Activated naive CD4-positive, alpha-beta T cell treated with Interleukin-2 at 50 U/mL for 16 hours (primary cell): ENCODE measurements at places on chromosomes 4 and X.

GRCh38 chr4:184384056-184384809, 90.1 kb downstream of the IRF2 start:
- DNase-seq, result no peak

- DNase-seq, result no peak
Measured at GRCh38 chrX:13463608-13464007, 105.8 kb upstream of the EGFL6 start.

DNA sequence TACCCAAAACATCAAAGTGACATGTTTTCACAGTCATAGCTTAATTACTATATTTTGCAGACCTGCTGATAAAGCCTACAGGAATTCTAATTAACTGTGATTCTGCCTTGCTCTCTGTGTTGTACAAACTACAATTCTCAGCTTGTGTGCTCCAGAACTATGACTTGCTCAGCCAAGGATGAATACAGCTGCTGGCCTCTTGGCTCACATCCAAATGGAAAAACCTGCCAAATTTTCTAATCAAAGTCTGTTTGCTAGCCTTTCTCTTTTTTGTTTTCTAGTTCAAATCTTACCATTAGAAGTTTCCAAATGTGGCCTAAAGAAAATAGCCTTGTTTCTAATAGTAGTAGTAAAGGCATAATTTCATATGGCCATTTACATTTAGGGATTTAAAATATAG, 1176.8 kb downstream of the FAM133A start:
- no peak for DNase-seq

- DNase-seq, result no peak
Measured at GRCh38 chr4:118921786-118922185, 33.1 kb downstream of the SYNPO2 start.

DNA sequence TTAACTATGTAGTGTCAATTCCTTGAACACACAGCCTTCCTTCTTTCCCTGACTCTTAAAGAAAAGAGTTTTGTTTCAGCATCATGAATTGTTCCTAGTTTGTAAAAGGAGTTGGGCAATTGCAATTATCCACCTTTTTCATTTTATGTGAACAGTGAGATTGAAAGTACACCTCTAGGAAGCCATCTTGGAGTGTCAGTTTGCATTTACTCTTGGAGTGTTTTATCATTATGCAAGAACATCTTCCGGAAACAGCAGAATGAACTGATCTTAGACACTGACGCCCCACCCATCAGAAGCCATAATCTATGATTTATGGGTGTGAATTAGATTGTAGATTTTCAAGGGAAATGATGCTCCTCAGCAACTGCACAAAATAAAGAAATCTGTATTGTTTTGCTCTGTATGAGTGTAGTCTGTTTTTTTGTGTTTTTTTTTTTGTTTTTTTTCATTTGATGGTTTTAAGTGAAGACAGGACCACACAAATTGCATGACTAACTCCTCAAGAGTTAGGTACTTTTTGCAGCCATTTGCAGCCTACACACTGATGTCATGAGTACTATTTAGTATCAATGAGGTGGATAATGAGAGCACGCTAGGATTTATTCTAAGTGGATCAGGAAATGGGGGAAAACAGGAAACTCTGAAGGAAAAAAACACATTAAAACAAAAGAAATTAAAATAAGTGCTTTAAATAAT, 19.5 kb upstream of the FGF2 start:
- DNase-seq, result no peak

- no peak for DNase-seq
Measured at GRCh38 chrX:42992199-42992943, 214.4 kb upstream of the PPP1R2C start.

GRCh38 chr4:186485561-186486062, 69.8 kb downstream of the MTNR1A start:
- no peak for DNase-seq

GRCh38 chr4:164536814-164537213, 217.1 kb upstream of the SMIM31 start:
- no peak for DNase-seq

DNA sequence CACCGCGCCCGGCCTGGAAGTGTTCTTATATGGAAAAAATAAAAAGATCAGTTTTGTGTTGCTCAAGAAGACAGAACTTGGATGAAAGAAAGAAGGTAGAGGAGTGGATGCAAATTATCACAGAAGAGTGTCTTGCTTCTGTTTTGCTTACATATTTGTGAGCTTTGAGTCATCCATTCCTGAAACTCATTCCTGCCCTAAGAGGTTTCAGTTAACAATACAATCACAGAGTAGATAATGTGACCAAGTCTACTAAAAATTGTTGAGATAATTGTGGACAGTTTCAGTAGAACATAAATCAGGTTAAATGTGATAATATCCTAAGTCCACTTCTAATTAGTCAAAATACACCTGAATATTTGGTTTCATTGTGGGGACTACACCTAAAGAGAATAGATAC, 26.4 kb upstream of the LRCH2 start:
- DNase-seq, result no peak

DNA sequence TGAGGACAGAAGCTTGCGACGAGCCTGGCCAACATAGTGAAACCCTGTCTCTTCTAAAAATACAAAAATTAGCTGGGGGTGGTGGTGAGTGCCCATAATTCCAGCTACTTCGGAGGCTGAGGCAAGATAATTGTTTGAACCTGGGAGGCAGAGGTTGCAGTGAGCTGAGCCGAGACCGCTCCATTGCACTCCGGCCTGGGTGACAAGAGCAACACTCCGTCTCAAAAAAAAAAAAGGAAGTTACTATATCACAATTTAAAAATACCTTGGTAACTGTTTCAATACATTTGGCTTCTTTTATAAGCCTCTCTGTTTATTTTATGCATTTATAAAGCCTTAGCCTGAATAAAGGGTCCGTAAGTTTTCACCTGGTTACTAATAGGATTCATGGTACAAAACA, 46.6 kb upstream of the CHRNA9 start:
- no peak for DNase-seq

- peak; percentile 71 for DNase-seq
Measured at GRCh38 chrX:136251041-136251991, at the start of gene MAP7D3. TSS of gene MAP7D3 (minus strand) at chrX:136251400. CDS start at chrX:136251358, 42 bp downstream.
